NCI-H510A (cell line): ENCODE measurements at places on chromosomes 3 and 15.

DNA sequence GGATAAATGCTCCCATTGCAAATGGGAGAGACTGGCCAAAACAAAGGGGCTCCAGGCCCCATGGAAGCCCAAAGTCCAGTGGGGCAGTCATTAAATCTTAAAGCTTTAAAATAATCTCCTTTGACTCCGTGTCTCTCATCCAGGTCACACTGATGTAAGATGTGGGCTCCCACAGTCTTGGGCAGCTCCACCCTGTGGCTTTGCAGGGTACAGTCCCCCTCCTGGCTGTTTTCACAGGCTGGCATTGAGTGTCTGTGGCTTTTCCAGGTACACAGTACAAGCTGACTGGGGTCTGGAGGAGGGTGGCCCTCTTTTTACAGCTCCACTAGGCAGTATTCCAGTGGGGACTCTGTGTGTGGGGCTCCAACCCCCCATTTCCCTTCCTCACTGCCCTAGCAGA is 45.9 kb downstream of the NIPA2 start:
- no peak for DNase-seq

- no peak for DNase-seq
Measured at GRCh38 chr15:97976766-97977503, 16.4 kb downstream of the ARRDC4 start.

- DNase-seq = no peak
Measured at GRCh38 chr3:60133269-60134162, 1083.7 kb upstream of the CFAP20DC start.

- DNase-seq = no peak
Measured at GRCh38 chr3:131091768-131092167, 65.1 kb downstream of the NEK11 start.

GRCh38 chr15:63834500-63835210 is 907 bp upstream of the HERC1 start:
- DNase-seq = no peak

DNA sequence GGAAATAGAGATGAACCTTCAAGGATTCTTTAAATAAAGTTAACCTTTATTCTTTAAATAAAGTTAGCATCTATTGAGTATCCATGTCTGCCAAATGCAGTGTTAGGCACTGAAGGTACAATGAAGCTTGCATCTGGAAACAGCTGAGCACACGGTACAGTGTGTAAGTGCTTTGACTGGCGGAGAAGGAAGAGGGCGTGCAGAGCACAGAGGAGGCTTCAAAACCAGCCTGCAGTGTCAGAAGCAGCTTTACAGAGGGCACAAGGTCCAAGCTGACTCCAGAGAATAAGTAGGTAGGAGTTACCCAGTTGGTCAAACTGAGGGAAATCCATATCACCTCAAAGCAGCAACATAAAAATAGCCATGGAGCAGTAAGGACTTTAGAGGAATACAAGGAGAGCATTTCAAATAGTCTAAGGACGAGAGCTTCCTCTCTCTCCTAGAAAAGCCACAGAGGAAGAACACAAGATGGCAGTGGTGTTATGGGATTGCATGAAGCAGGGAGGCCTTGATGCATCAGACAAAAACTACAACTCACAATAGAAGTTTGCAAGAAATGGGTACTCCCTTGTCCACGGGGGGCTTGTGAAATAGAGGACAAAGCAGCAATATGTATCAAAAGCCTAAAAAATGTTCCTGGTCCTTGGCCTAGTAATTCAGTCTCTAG is 60.3 kb upstream of the PPP2R3A start:
- no peak for DNase-seq

- DNase-seq = no peak
Measured at GRCh38 chr15:64813075-64813474, 12.4 kb downstream of the PIF1 start.

GRCh38 chr15:32721596-32721995 is 3.8 kb downstream of the GREM1 start:
- no peak for DNase-seq

- DNase-seq = no peak
Measured at GRCh38 chr3:56837196-56837955, 35.6 kb upstream of the ARHGEF3 start.

GRCh38 chr3:12421132-12421531 is 63.1 kb upstream of the TSEN2 start:
- DNase-seq = no peak

DNA sequence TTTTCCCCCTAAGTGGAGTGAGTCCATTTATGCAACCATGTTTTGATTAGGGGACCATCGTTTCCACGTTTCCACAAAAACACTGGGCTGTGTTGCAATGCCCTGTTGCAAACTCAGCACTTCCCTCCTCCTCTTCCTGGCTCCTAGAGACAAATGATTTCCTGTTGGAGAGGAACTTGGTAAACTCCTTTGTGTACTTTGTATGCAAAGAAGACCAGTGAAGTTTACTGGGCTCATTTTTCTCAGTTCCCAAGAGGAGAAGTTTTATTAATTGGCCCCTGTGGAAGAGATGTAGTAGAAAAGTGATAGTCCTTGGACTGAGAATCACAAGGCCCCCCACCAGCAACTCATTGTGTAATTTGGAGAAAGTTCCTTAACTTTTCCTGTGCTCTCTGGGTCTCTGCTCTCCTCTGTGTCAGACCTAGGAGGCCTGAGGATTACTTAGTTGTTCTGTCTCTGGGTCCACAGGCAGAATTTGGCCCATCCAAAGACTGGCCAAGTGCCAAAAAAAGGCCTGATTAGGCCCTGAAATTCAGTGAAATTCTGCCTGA is 95.0 kb downstream of the ATG7 start:
- DNase-seq = no peak

GRCh38 chr3:172585954-172586353 is 62.7 kb upstream of the TNFSF10 start:
- no peak for DNase-seq

- no peak for DNase-seq
Measured at GRCh38 chr15:92661069-92661468, 5.5 kb upstream of the FAM174B start.

DNA sequence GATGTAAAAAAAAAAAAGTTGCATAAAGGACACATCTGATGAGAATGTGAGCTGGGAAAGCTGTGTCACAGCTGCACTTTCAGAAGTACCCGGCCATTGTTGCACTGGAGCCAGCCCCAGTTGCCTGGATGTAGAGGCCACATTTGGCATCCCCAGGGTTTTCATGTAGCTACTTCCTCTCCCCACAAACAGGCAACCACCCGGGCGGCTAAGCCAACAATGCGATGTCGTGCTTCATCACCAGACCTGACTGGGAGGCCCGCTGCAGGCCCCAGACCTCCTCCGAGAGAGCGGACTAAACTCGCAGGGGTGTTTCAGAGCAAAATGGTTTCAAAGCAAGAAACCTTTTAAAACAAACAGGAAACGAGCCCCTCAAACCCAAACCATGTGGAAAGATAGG is 142.3 kb downstream of the TMCO5A start:
- DNase-seq = no peak

- DNase-seq = no peak
Measured at GRCh38 chr3:98056035-98056434, 20.9 kb upstream of the GABRR3 start.

GRCh38 chr15:62672268-62672667 is 370.3 kb upstream of the TPM1 start:
- DNase-seq = no peak

DNA sequence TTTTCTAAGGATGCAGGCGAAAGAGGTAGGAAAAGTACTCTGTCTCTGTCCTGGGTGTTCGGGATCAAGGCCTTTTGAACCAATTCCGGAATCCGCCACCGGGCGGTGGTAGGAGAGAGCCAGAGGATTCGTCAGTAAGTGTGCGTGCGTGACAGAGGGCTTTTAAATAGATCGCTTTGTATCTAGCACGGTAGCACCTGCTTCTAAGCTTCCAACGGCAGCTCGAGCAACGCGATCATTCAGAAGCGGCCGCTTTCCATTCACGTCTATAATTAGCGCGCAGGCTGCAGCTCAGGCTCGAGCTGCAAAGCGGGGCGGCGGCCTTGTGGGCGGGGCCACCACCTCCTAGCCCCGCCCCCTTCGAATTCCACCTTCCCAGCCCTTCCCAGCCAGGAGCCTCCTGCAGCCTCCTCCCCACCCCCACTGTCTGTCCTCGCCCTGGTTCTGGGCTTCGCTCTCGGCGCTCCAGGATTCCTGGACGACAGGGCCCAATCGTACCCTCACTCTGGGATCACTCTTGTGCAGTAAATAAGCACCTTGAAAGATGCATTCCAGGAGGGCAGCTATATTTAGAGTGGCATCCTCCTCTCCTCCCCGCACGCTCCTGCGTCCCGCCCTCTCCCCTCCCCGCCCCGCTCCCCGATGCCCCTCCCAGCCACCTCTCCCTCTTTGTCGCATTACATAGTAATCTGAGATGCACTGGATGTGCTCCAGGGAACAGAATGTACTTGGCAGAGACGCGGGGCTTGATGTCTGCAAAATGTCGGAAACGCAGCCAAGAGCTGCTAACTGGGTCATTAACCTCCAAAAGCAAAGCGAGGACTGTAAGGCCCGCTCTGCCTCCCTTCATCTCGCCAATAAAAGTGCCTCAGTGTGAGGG is 224.1 kb upstream of the TPRG1 start:
- DNase-seq = peak; percentile 90

GRCh38 chr3:119315600-119316312 is 21.6 kb downstream of the ARHGAP31 start:
- no peak for DNase-seq

DNA sequence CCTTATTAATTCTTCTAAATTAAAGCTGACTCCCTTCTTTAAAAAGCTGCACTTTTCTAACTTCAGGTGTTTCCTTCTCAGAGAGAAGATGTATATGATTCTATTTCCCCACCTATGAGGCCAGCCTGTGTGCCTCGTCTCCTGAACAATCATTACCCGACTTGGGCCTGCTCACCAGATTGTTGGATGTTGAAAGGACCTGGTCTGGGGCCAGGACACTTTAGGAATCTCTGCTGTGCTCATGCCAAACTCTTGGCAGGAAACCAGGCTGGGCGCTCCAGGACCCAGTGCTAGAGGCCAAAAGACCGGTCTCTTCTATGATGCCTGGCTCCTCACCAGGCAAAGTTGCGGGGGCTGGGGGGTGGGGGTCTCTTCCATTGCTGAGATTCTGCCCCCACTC is 16.9 kb upstream of the LRRC31 start:
- DNase-seq = no peak

GRCh38 chr15:34651997-34652725 is 68.7 kb upstream of the GOLGA8B start:
- no peak for DNase-seq

GRCh38 chr3:25429361-25430286 is 1.6 kb downstream of the RARB start:
- no peak for DNase-seq

DNA sequence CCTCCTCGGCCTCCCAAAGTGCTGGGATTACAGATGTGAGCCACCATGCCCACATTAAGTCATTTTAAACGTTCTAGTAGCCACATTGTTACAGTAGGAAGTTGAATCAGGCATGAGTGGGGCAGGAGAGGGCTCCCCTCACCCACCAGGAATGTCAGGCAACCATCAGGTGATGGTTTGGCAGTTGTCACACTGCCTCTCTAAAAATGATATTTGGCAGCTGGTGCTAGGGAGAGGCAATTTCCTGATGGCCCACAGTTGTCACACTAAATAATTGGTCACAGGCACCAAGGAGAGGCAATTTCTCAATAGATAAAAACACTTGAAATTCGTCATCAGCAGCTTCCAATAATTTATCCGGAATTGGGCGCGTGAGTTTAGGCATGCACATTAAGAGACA is 79.2 kb upstream of the ABHD2 start:
- DNase-seq = no peak

GRCh38 chr15:80934761-80935221 is 54.8 kb downstream of the MESD start:
- DNase-seq = no peak

- no peak for DNase-seq
Measured at GRCh38 chr3:43132870-43133636, 27.2 kb upstream of the POMGNT2 start.

GRCh38 chr3:48468329-48468731 is 21.8 kb downstream of the ATRIP start:
- DNase-seq = no peak

DNA sequence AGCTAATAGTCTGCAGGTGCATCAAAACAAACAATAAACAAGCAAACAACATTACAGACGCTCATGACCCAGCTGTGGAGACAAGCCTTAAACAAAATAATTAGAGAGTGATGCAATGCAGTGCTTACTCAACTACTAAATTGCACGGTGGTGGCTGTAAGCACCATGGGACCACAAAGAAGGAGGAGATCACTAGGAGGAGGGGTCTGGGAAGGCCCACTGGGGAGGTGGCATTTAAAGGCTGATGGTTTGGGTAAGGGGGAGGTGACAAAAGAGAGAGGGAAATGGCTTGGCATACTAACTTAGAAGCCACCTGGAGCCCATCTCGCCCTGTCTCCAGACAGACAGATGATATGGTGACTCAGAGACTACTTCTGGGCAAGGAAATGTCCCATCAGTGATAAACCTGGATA is 516.7 kb downstream of the FOXP1 start:
- DNase-seq = no peak

GRCh38 chr3:59820352-59820934 is 770.6 kb upstream of the CFAP20DC start:
- DNase-seq = no peak

GRCh38 chr3:196419386-196419785 is 12.8 kb downstream of the UBXN7 start:
- no peak for DNase-seq

GRCh38 chr3:43769885-43770425 is 79.2 kb downstream of the ABHD5 start:
- no peak for DNase-seq

- DNase-seq = no peak
Measured at GRCh38 chr3:14403619-14404155, 1.3 kb downstream of the SLC6A6 start.

GRCh38 chr3:51891242-51892039 is 11.7 kb downstream of the IQCF1 start:
- no peak for DNase-seq

GRCh38 chr3:111767756-111768445 is 91.2 kb upstream of the PHLDB2 start:
- DNase-seq = no peak

- no peak for DNase-seq
Measured at GRCh38 chr3:171347301-171348039, 112.7 kb downstream of the TNIK start.

GRCh38 chr15:39667382-39668127 is 86.7 kb downstream of the THBS1 start:
- no peak for DNase-seq

- DNase-seq = no peak
Measured at GRCh38 chr15:89199746-89200145, 21.6 kb downstream of the RLBP1 start.

DNA sequence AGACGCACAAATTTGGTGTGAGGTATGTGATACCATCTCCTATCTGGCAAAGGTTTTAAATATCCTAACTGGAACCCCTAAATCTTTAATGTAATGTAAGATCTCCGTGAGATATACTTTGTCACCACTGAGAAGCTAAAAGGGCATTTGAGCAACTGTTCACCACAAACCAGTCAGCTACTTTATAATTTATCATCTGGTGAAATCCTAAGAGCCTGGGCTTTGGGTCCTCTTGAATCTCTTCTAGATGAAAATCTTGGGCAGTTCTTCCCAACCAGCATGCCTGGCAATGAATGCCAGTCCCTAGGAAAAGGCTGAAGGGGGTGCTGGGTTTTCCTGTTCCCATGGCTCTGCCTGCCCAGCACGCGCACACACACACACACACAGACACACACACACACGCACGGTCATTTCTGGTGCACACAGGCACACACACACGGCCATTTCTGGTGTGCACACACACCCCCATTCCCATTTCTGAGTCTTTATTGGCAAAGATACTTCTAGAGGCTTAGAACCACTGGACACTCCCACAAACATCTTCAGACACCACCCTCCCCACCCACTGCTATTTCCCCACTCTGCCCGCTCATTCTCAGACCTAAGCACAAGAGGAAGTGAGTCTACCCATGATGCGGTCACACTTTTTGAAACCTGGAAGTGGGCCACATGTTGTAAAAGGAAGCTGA is 72.6 kb downstream of the MYO1E start:
- DNase-seq = no peak
